ENCODE measurements at places on chromosomes 3 and 15.

DNA sequence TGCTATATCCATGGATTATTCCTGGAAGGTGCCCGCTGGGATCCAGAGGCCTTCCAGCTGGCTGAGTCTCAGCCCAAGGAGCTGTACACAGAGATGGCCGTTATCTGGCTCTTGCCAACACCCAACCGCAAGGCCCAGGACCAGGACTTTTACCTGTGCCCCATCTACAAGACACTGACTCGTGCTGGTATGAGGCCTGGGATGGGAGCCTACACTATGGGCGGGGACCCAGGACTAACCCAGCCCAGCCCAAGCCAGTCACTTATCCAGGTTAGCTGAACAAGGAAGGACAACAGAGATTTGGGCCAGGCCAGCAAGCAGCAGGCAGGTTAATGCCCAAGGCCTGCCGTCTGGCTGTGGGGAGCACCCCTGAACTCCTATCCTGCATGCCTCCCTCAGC is 45.3 kb downstream of the SEMA3G start:
- DNase-seq: no peak

GRCh38 chr15:82936966-82937711 is 15.4 kb downstream of the HOMER2 start:
- no peak for DNase-seq

GRCh38 chr3:23991683-23992628 is 46.9 kb downstream of the NR1D2 start:
- peak; percentile 59 for DNase-seq

DNA sequence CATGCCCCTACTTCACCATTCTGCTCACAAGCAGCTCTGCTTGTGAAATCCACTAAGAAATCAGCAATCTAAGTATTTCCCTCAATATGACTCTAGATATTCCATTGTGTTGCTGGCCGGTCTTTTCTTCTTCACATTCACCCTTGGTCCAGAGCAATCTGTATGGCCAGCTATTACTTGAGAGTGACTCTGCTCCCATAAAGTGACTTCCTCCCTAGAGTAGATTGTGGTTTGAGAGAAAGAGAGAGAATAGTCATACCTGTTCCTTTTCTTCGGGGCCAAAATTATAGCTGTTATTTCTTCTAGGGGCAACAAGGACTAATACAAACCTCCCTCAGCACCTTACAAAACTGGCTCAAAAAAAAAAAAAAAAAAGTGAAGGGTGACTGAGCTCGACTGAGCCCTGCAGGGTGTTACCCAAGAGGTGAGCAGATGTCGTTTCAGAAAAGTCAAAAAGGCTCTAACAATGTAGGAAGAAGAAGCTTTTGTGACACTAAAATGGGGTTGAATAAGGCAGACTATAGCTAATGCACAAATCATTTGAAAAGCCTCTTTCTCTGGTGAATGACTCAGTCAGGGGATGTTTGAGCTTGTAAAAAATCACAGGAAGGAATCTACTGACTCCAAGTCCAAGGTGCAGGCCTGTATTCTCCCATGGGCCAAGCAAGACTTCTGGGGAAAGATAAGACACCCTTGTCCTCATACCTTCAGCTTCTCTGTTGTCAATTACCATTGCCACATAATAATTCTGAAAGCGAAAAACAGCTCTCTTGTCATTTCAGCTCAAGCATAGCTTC is 161.0 kb upstream of the SLC24A5 start:
- no peak for DNase-seq
